Activated CD8-positive, alpha-beta T cell treated with anti-CD3 and anti-CD28 coated beads for 36 hours (primary cell): ENCODE measurements at places on chromosomes 1 and 21. TPM values are rescaled to one million over a fixed set of nuclear protein-coding genes. Genes with fewer than 3 reads are reported as not detected.

The PCAT6 gene
- total RNA-seq: 2.4 TPM

The ELAPOR1 gene
- total RNA-seq: 7.0 TPM

The UTS2 gene
- total RNA-seq: not detected

The TPTE gene
- not detected for total RNA-seq

The GBP7 gene
- 0.11 TPM for total RNA-seq

The DNTTIP2 gene
- total RNA-seq: 82.2 TPM

DNA sequence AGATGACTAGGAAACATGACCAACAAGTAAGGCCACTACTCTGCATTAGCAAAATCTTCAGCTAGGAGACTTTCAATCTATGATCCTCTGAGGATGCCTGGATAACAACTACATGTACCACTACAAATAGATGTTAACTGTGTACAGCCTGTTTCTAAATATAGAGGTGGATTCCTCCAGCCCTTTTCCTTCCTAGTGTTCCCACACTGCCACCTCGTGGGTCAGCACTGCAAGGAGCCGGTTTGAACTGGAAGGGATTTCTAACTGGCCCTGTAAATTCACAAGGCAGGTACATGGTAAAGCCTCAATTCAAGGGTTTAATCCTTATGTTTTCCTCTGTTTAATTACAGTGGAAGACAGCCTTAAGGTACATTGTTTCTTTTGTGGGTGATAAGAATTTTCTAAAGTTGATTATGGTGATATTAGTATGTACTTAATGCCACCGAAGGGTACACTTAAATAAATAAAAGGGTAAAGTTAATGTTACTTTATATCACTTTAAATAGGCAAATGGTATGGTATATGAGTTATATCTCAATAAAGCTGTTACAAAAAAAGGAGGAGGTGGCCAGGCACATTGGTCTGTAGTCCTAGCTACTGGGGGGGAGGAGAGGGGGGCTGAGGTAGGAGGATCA lies 14.4 kb downstream of the SMYD3 start:
- H3K4me3 ChIP-seq: no peak overlapping the region
- H3K27me3 ChIP-seq: no peaks in the 10 kb centered on the region
- peaks cover 1% of the 10 kb centered on the region for H3K36me3 ChIP-seq
- peak; percentile 67 for DNase-seq

DNA sequence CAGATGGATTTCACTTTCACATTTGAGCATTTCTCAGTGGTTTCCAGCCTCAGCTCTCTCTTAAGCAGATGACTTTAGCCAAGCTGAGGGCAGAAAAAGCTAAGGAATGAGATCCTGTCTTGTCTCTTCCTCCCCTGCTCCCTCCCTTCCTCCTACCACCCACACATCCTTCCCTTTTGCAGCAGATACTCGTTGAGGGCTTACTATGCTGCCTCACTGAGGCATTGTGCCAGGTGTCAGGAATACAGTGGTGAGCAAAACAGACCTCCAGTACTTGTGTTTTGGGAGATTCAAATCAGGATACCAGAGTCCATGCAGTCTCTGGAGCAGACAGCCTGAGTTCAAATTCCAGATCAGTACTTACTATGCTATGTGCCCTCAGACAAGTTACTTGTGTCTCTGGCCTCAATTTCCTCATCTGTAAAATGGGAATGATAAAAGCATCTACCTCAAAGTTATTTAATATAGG lies 43.2 kb downstream of the KIF26B start:
- H3K27me3 ChIP-seq: peaks cover 12% of the 10 kb centered on the region
- DNase-seq: no peak
- H3K4me3 ChIP-seq: no peak overlapping the region
- peaks cover 2% of the 10 kb centered on the region for H3K4me1 ChIP-seq
- no peak overlapping the region for H3K27ac ChIP-seq
- no peaks in the 10 kb centered on the region for H3K36me3 ChIP-seq

DNA sequence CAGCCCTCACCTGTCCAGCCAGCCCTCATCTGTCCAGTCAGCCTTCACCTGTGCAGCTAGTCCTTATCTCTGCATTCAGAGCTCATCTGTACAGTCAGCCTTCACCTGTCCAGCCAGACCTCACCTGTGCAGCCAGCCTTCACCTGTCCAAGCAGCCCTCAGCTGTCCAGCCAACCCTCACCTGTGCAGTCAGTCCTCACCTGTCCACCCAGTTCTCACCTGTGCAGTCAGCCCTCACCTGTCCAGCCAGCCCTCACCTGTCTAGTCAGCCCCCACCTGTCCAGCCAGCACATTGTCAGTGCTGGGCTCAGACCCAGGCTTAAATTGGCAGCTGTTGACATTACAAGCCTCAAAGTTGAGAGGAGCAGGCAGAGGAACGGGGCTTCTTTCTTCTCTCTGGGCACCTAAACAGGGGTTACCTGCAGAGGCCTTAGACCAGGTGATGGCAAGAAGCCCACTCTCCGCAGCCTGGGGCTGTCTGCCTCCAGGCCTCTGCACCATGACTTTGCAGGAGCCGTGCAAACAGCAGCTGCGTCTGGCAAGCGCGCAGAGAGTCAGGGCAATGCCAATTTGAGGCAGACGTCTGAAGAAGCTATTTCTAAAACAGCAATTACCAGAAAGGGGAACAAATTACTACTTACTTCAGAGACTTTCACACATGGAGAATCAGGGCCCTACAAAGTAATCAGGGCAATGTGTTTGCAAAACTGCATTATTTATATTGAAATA lies 506.1 kb downstream of the NPHP4 start:
- peaks cover 8% of the 10 kb centered on the region for H3K4me1 ChIP-seq
- H3K27ac ChIP-seq: no peak overlapping the region
- DNase-seq: no peak
- no peak overlapping the region for H3K4me3 ChIP-seq

DNA sequence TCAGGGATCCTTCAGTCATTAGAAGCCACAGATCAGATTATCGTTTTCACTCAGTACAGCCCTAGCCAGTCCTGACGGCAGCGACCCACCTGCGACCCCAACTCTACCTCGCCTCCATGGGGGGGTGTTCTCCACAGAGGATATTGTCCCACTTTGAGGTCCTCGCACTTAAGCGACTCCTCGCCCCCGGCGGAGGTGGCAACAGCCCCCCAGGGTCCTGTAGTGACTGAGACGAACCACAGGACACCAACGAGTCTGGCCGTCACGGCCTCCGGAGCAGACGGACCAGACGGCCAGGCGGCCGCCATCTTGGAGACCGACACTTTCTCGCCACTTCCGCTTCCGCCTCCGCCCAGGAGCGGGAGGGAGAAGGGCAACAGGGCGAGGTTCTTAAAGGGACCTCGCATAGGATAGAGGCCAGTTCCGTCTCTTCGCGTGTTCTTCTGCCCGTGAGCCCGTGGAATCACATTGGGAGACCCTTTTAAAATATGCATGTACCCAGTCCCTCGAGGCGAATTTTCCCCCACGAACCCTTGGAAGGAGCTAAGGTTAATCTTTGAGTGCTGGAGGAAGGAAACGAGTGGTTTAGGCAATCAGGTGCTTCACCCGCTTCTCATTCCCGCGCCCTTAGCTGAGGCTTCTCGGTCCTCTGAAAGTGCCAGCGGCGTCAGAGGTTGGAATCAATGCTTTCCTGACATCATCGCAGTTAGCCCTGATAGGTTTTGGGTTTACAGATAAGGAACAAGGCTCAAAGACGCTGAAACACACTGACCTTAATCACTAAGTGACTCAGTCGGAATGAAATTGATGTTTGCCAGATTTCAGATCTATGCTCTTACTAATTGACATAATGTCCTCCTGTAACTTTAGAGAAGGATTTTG lies at the start of gene TM2D1:
Gene TM2D1, minus strand, starts transcription at position 329 of the 882 bp plus-strand sequence. Its CDS starts 21 bp downstream, at position 308.
- H3K27ac ChIP-seq: peak within 1 kb of the TSS; percentile 100
- H3K36me3 ChIP-seq: peaks cover 14% of the 10 kb centered on the region
- peaks cover 17% of the 10 kb centered on the region for H3K4me1 ChIP-seq
- peak; percentile 91 for DNase-seq
- H3K27me3 ChIP-seq: no peaks in the 10 kb centered on the region

DNA sequence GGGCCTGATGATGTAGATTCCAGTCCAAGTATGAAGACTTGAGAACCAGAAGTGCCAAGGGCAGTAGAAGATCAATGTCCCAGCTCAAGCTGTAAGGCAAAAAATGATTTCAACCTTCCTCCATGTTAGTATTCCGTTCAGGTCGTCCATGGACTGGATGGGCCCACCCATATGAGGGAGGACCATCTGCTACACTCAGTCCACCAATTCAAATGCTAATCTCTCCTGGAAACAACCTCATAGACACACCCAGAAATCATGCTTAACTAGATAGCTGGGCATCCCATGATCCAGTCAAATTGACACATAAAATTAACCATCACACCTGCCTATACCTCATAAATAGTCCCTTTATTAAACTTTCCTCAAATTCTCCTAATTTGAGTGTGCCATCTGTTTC lies 73.3 kb upstream of the NFASC start:
- no peaks in the 10 kb centered on the region for H3K27me3 ChIP-seq
- H3K36me3 ChIP-seq: no peaks in the 10 kb centered on the region
- no peak overlapping the region for H3K27ac ChIP-seq
- no peaks in the 10 kb centered on the region for H3K4me1 ChIP-seq
- DNase-seq: no peak
- H3K4me3 ChIP-seq: no peak overlapping the region

- peaks cover 14% of the 10 kb centered on the region for H3K27me3 ChIP-seq
- no peaks in the 10 kb centered on the region for H3K36me3 ChIP-seq
- no peak overlapping the region for H3K27ac ChIP-seq
- DNase-seq: peak; percentile 5
Observed at GRCh38 chr1:20109223-20109856, 10.0 kb downstream of the PLA2G2D start.

- no peaks in the 10 kb centered on the region for H3K27me3 ChIP-seq
- H3K36me3 ChIP-seq: no peaks in the 10 kb centered on the region
- no peak overlapping the region for H3K4me3 ChIP-seq
- H3K27ac ChIP-seq: no peak overlapping the region
- no peak for DNase-seq
Observed at GRCh38 chr1:174051956-174052355, 29.8 kb upstream of the RC3H1 start.

DNA sequence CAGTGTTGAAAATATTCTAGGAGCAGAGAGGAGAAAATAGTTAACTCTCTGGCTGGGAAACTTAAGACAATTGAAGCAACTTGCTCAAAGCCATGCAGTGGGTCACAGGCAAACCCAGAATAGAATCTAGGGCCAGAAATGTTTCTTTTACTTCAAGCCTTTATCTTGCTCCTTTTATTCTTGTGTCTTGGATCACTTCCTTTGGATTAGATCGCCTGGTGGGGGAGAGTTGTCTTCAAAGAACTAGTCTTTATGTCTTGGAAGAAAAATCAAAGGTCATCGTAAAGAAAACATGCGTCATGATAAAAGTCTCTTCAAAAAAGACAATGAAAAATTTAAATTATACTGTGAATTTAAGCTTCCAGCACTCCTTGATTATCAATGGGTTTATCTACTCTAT lies 493.6 kb upstream of the USP24 start:
- no peak for DNase-seq
- no peaks in the 10 kb centered on the region for H3K4me1 ChIP-seq
- peaks cover 5% of the 10 kb centered on the region for H3K27me3 ChIP-seq
- H3K27ac ChIP-seq: no peak overlapping the region
- H3K36me3 ChIP-seq: no peaks in the 10 kb centered on the region

- H3K36me3 ChIP-seq: no peaks in the 10 kb centered on the region
- no peak for DNase-seq
- H3K4me1 ChIP-seq: peaks cover 3% of the 10 kb centered on the region
- no peak overlapping the region for H3K4me3 ChIP-seq
- H3K27ac ChIP-seq: no peak overlapping the region
- no peaks in the 10 kb centered on the region for H3K27me3 ChIP-seq
Observed at GRCh38 chr1:83641796-83642443, 357.0 kb downstream of the TTLL7 start.

- no peak for DNase-seq
- H3K4me1 ChIP-seq: peaks cover 3% of the 10 kb centered on the region
- H3K27me3 ChIP-seq: no peaks in the 10 kb centered on the region
- no peak overlapping the region for H3K4me3 ChIP-seq
- no peak overlapping the region for H3K27ac ChIP-seq
Observed at GRCh38 chr1:98860329-98860728, 144.3 kb downstream of the PLPPR5 start.

GRCh38 chr1:152441756-152442155 lies 27.7 kb upstream of the CRNN start:
- H3K4me1 ChIP-seq: no peaks in the 10 kb centered on the region
- H3K4me3 ChIP-seq: no peak overlapping the region
- no peak for DNase-seq
- H3K36me3 ChIP-seq: no peaks in the 10 kb centered on the region

DNA sequence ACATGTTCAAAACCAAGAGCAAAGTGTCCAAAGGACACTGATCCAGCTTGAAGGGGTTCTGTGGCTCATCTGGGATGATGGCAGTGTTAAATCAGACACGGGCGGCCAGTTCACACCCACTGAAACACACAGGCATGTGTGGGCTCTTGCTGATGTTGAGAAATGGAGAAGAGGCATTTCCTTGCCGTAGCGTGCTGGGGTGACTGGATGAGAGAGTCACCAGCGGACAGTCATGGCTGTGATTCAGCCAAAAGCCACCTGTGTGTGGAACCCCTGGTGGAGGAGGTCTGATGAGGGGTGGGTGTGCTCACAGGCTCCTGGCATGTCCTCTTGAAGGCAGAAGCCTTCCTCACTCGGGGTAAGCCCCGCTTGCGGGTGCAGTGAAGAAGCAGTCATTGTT lies 7.2 kb downstream of the C1orf35 start:
- peaks cover 28% of the 10 kb centered on the region for H3K4me1 ChIP-seq
- DNase-seq: peak; percentile 0
- no peaks in the 10 kb centered on the region for H3K27me3 ChIP-seq

GRCh38 chr1:108636876-108637275 lies 24.0 kb downstream of the HENMT1 start:
- H3K27me3 ChIP-seq: no peaks in the 10 kb centered on the region
- H3K36me3 ChIP-seq: peaks cover 25% of the 10 kb centered on the region
- no peak for DNase-seq
- peaks cover 16% of the 10 kb centered on the region for H3K4me1 ChIP-seq

- H3K4me1 ChIP-seq: no peaks in the 10 kb centered on the region
- H3K36me3 ChIP-seq: no peaks in the 10 kb centered on the region
- no peak for DNase-seq
- H3K27me3 ChIP-seq: peaks cover 4% of the 10 kb centered on the region
- no peak overlapping the region for H3K4me3 ChIP-seq
- H3K27ac ChIP-seq: no peak overlapping the region
Observed at GRCh38 chr1:162251102-162251501, 125.6 kb downstream of the SPATA46 start.

- DNase-seq: no peak
- H3K4me1 ChIP-seq: no peaks in the 10 kb centered on the region
- H3K27me3 ChIP-seq: peaks cover 4% of the 10 kb centered on the region
- no peak overlapping the region for H3K4me3 ChIP-seq
Observed at GRCh38 chr1:47682198-47682597, 244.4 kb downstream of the FOXD2 start.

GRCh38 chr21:14120091-14120734 lies 90.5 kb downstream of the LIPI start:
- no peak overlapping the region for H3K4me3 ChIP-seq
- no peaks in the 10 kb centered on the region for H3K36me3 ChIP-seq
- H3K4me1 ChIP-seq: peaks cover 8% of the 10 kb centered on the region
